ENCODE measurements at places on chromosomes 7 and 10.

- DNase-seq: no peak
These were observed 142.2 kb downstream of the EMX2 start for GRCh38 chr10:117684672-117685211.

- no peak for DNase-seq
These were observed 637.0 kb downstream of the ZNF716 start for GRCh38 chr7:58086871-58087535.

DNA sequence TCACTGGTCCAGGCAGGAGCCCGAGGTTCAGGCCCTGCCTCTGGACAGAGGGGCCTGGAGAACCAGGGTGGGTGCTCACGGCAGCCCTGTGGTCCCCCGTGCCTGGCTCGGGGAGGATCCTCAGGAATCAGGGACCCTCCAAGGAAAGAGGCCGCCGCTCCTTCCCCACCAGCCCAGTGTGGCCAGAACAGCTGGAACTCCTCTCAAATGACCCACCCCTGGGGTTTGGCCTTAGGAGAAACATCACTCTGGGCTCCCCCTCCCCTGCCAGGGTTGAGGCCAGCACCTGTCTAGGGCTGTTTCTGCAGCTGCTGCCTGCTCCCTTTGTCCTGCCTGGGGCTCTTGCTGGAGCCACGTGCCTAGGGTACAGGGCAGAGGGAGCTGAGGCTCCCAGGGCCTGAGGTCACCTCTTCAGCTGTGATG lies 161.0 kb downstream of the RNF216 start:
- no peak for DNase-seq

DNA sequence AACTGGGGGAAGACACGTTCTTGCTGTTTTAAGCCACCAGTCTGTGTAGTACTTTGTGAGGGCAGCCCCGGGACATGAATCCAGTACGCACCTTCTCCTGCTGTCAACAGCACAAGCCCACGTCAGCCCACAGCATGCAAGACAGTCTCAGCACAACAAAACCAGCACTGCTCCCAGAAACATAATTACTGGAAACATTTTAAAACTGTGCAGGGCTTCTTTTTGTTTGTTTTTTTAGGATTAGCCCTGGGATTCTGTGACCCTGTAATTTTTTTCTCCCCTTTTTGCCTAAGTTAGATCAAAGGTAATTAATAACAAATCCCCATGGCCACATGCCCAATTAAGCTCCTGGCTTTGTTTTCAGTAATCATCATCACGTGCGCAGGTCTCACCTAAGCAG lies 87.5 kb downstream of the VOPP1 start:
- no peak for DNase-seq

GRCh38 chr10:98309366-98310355 lies 41.7 kb upstream of the LOXL4 start:
- peak; percentile 7 for DNase-seq

DNA sequence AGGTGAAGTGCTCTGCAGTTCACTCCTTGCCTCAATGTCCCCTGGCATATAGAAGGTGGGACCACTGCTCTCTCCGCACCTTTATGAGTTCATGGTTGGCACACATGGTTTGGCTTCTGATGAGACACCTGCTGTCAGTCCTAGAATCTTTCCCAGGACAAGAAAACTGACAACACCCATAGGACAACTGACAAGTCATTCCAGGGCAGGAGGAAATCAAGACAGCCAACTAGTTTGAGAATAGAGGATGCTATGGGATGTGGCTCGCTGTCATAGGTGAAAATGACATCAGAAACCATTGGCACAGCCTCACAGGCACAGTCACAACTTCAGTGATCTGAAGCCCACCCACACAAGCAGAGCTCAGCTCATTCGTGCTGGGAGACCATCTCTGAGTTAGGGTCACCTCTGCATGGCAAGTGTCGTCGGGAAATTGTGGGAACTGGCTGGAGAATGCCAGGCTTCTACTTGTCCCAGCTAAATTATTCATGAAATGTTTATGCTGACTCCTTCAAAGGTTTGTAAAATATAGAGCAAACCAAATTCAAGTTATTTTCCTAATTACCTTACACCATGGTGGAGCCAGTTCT lies 762.4 kb downstream of the GRID1 start:
- DNase-seq: no peak

DNA sequence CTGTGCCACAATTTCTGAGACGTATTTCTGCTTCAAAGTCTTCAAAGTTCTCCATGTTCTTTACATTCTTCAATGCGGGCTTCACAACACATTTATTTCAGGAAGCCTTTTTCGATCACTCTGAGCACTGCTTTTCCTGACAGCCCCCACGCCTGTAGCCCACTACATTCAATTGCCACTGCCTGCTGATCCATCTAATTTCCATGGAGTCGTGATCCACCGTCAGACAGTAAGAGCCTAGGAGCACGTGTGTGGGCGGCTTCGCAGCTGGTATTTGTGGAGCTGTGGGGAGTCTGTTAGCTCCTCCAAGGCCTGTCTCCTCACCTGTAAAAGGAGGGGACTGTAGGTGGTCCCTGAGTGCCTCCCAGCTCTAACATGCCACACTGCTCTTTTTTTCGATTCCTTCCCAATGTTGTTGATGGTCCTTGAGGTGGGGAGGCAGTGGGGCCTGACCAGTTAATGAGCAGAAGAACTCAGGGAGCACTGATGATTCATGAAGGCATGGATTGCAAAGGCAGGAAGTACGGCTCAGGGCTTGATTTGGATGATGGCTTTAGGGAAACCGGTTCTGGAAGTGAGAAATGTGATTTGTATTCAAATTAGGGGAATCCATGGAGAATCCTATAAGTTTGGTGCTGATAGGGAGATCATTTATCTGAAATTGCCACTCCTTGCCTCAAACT lies 401.1 kb upstream of the PODXL start:
- no peak for DNase-seq

GRCh38 chr7:1290026-1290678 lies 57.5 kb downstream of the UNCX start:
- peak; percentile 24 for DNase-seq

- no peak for DNase-seq
These were observed 33.7 kb downstream of the MINPP1 start for GRCh38 chr10:87538092-87539015.

GRCh38 chr10:105207476-105207995 lies 566.4 kb downstream of the SORCS3 start:
- DNase-seq: no peak

DNA sequence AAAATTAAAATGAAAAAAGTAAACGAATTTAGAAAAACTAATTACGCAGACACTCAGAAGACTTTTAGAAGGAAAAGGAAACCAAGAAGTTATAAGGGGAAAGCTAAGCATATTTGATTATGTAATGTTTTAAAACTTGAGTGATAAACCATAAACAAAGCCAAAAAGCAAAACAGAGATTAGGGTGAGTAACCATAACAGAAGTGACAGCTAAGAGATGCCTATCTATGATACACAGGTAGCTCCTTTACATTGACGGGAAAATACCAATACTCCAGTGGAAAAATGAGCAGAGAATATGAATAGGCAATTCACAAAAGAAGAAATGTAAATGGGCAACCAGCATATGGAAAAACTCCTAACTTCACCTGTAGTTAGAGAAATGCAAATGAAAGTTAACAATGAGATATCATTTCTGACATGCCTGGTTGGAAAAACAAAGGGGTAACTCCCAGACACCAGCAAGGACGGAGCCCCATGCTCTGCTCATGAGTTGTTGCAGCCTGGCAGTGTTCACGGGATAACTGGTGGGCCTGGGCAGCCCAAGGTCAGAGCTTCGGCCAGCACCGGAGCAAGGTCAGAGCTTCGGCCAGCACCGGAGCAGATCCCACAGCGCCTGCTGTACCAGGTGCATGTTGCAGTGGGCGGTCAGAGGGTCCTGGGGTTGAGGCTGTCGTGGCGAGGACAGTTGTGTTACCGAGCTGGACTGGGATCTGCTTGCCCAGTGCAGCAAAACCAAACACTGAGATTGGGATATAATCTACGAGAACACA lies 58.9 kb downstream of the ALOX5 start:
- DNase-seq: no peak

DNA sequence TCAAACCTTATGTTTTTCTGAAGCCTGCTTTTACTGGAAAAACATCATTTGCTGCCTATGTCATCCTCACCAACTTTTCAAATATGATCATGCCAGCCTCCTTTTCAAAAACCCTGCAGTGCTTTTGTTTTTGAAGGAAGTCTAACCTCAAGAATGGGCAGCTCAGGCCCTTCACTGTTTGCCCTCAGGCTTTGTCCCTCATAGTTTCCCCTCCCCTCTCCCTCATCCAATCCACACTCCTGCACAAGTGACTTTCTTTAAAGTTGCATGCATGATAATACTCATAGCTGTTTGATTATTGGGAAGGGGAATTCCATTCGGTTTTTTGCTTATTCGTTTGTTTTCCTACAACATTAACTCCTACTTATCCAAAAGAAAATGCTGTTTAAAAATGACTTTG lies 219.4 kb downstream of the SEMA3E start:
- DNase-seq: no peak

DNA sequence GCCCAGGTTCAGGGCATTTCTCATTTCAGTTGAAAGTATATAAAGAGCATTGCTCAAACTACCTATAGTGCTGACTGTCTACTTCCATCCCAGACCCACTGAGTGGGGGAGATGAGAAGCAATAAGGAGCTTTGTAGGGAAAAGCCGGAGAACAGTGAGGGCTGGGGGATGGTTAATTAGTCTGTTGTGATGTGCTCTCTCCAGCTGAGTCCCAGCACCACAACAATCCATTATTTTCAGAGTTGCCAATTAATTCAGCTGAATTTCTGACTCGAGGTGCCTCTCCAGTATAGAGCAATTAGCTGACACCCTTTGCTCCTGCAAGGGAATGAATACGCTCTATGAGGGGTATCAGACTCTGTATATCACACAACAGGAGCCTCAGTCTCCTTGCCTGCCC lies 1118.6 kb downstream of the SORCS3 start:
- no peak for DNase-seq

GRCh38 chr10:89224739-89225443 lies 17.8 kb upstream of the CH25H start:
- DNase-seq: peak; percentile 20

- DNase-seq: peak; percentile 7
These were observed 229.0 kb downstream of the STK31 start for GRCh38 chr7:23938937-23939552.

DNA sequence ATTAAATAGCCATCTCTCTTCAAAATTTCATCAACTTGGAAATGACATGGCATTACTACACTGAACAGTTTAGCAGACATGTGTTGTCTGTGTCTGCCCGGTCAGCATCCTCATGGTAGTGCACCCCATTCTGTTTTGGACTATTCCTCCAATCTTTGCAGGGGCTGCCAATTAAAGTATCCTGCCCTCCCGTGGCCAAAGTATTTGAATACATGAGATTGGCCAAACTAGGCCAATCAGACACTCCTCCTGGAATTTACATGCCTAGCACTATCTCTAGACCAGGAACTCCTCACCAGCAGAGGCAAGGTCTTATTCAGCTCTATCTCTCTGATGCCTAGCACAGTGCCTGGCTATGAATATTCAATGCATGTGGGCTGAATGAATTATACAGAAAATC lies 4.4 kb downstream of the SHTN1 start:
- no peak for DNase-seq

GRCh38 chr7:82423446-82423845 lies 20.1 kb downstream of the CACNA2D1 start:
- DNase-seq: no peak

DNA sequence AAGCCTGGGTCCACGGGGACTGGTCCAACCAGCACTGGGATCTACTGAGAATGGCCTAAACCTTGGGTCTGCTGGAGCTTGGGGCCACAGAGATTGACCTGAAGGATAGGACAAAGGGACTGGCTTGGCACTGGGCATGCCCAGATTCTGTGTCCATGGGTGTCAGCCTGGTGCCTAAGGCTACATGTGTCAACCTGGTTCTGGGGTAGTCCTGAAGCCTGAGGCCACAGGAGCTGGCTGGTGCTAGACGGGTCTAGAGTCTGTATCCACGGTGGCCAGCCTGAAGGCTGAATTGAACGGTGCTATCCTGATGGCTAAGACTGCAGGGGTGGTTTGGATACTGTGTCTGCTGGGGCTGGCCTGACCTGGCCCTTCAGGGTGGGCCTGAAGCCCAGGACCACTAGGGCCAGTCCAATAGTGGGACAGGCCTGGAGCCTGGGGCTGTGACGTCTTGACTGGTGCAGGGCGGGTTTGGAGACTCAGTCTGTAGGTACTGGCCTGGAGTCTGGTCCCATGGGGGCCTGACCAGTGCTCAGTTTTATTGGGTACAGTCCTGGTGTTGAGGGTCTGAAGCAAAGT lies 152.4 kb upstream of the HPS1 start:
- DNase-seq: no peak
